ENCODE measurements at places on chromosomes 2 and 18.
A peak's percentile ranks its signal among the peaks of the same experiment; 100 is the strongest.

DNA sequence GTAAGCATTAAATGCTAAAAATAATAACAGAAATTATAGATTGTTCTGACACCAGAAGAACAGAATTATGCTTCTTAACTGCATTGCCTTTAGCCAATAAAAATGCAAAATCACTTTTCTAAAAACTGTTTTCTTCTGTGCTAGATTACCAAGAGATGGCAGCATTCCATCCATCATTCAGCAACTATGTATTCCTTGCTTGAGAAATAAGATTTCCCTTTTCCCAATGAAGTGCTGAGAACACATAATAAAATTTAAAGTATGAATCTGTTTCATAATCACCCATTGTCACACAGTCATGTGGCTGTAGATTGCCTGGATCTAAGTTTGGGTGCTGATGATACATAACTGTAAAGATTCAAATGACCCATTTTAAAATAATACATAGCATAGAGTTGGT is 504.2 kb downstream of the TDRD15 start:
- DNase-seq = no peak

- no peak for DNase-seq
These were observed 83.6 kb downstream of the COLEC12 start for GRCh38 chr18:416930-417329.

- DNase-seq = no peak
These were observed 9.0 kb downstream of the HDHD2 start for GRCh38 chr18:47141289-47141688.

DNA sequence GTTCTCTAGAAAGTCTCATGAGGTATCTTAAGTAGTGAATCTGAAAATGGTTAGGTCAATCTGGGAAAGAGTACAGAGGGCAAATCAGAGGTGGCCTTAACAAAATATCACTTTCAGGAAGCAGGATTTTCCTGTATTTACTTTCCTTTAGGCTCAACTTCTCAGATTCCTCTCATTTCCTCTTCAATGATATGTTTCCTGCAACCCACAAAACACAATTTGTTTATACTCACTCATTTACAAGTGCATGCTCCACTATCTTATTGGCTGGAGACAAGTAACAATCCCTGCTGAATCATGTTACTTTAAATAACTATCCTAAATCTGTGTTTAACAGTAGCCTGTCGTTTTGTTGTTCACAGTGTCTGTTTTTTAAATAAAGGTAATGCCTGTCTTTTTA is 228.1 kb downstream of the DSC3 start:
- no peak for DNase-seq

DNA sequence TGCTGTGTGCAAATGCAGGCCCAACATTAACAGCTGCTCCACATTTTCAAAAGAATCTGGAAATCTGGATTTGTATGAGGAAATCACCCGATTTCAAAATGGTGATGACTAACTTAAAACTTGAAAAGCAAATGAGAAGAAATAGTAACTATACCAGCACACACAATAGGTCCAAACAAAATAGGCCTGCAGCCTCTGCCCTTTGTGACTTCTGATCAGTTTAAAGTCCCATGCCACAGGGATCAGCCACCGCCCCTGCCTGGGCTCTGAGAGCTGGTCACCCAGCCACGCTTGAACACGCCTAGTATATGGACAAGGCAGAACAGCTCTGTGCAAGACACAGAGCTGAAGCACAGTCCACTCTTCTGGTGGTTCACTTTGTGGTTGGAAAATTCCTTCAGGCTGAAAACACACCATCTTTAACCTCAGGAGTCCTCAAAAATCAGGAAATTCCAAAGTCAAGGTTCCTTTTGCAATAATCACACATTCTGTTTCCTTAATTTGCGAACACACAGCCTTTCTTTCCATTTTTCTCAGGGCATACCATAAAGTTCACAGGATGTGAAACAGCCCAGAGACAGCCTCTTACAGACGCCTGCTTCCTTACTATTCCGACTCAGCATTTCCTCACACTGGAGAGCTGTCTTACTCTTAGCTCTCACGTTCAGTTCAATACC is 150.1 kb upstream of the RIOK3 start:
- DNase-seq = no peak

- DNase-seq = no peak
These were observed 1.8 kb upstream of the TBR1 start for GRCh38 chr2:161414042-161415033.

DNA sequence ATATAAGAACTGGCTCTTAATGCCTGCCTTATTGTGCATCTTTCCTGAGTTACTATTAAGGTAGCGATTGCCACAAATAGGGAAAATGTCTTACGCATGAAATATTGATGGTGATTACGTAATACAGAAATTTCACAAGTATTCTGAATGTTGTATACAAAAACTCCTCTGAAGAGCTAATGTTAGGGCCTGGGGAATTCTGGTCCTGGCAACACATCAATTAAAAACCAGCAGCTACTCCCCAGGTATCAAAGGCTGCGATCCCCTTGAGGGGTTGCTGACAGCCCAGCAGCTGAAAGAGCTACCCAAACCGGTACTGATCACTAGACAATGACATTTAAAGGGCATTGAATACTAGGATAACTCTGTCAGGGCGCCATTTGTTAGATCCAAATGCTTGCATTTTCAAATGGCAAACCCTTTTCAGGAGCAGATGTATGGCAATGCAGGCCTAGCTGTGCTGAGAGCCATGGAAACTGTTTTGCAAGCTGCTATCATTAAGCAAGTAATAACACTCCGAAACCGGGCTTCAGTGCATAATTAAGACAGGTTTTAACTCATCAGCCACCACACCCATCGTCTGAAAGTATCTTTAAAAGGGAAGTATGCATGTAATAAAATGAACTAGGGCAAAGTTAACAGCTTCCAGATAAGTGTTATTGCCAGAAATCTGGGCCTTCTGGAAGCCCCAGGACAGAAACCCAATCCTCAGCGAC is 78.4 kb downstream of the CLHC1 start:
- no peak for DNase-seq

DNA sequence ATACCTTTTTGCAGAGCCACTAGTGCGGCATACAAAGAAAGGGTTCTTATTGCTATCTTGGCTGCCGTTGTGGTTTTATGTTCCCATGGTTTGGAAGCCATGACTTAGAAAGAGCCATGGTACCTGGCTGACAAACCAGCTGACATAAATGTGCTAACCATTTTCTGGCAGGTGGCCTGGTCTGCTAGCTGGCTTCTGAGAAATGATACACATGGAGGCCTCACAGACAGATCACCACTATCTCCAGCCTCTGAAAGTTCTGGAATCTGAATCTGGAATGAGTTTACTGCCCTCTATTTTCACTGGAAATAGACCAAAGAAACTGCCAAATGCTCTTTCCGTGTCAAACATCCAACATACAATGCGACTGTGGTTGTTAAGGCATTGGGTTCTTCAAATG is 123.7 kb downstream of the QPCT start:
- DNase-seq = no peak

DNA sequence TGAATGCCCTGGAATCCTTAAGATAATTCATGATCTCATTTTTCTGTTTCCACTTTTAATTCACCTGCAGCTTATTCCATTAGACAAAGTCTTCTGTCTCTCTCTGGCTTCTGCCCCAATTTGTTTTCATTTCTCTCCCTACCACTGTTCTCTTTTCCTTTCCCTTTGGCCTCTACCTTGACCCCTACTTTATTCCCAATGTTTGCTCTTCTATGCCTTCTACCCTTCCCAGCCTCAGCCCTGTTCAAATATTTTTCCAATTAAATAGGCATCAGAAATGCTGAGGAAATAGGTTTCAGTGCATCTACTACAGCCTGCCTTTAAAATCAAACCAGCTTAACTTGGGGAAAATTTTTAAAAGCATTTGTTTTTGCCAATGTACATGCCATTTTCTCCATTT is 443.7 kb upstream of the CWC22 start:
- DNase-seq = no peak

DNA sequence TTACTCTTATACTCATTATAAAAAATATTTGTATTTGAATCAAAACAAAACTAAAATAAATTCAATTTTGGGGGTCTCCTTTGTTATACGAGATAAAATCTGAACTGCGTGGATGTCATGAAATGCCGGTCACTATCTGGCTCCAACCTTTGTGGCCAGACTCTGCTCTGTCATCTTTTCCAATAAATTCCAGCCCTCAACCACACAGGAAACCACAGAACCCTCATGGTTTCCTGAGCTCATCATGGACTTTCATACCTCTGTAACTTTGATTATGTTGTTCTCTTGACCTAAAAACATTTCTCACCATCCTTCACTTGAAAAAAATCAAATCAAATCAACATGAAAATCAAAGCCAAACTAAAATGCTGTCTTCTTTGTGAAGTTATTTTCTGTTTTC is 724.7 kb downstream of the METTL4 start:
- no peak for DNase-seq

- peak; percentile 55 for DNase-seq
These were observed at the start of gene MSL3B for GRCh38 chr2:233867993-233868532. TSS of gene MSL3B (minus strand) at chr2:233868386.

GRCh38 chr2:149064856-149065630 is 26.5 kb downstream of the LYPD6B start:
- DNase-seq = no peak

- no peak for DNase-seq
These were observed 142.3 kb downstream of the BCL2 start for GRCh38 chr18:63177259-63177658.

DNA sequence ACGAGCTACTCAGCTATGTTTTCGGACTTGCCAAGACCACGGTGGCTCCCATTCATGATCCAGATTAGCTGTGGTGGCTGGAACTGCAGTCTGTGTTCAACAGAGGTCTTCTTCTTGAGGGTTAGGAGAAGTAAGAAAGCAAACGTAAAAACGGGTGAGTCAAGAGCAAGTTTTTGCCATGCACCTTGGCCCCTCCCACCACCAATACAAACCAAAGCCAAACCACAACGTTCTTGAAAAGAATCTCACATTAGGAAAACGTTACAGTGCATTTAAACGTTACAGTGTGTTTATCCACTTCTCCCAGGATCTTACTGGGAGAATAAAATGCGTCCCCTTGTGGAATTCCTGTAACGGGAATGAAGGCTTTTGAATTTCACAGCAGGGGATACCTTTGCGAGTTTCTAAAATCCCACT is 725 bp downstream of the FBXO48 start:
- peak; percentile 57 for DNase-seq

DNA sequence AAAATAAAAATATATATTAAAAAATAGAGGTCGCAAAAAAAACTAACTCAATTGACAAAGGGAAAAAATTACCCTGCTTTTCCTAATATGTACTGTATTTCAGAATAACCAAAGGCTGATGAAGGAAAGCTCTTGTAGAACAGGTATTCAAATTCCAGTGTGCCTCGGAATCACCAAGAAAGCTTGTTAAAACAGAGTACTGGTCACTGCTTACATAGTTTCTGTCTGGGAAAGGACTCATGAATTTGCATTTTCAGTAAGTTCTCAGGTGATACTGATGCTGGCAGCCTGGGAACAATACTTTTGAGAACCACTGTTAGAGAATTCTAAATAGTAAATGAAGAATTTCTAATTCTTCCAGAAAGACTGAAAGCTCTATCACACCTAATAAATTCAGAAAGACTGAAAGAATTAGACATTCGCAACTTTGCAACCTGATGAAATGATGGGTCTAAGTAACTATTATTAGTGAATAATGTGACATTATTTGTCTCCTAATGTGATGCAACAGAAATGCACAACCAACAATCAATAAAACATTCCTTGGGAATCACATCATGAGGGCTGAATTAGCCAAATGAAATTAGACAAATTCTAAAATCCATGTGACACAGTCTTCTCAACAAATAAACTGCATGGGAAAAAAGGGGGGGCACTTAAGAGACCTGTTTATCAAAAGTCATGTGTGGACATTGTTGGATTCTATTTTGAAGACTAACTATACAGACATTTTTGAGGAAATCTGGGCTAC is 21.9 kb downstream of the RPRD1A start:
- no peak for DNase-seq

Measured in activated T-helper 1 cell treated with anti-CD3 and anti-CD28 coated beads, Interleukin-12 subunit alpha, Interleukin-12 subunit beta, Interleukin-2, Interleukin-4 antibody, amounts not matched to agents 30 ng/mL and 10 ng/mL and 1 ng/mL, durations not matched to agents 14 hours and 24 hours and 36 hours (primary cell).